ENCODE measurements at places on chromosomes 11 and 22.

DNA sequence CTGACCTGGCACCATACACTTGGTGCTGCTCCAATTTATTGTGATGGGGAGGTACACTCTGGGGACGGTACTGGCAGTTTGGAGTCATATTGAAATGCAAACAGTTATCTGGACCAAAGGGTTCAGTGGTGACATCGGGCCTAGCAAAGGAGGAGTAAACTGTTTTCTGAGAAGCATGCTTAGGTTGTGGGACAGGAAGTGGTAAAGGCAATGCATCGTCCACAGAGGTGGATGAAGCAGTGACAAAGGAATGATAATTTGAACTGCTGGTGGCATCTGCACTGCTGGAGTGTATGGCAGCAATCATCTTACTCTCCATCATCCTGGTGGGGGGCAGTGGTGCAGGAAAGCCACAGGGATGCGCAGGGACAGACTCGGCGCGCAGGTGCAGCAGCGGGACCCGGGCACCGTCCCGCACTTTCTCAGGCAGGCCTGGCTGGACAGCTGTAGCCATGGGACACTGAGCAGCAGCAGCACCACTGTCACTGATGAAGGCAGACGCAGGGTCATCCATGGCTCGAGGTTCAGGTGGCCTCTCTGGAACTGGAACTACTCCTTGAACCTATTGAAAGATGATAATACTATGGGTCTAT, 28.0 kb upstream of the TP53AIP1 start:
- DNase-seq: no peak

- no peak for DNase-seq
These were observed 37.5 kb downstream of the DEUP1 start for GRCh38 chr11:93368022-93368421.

DNA sequence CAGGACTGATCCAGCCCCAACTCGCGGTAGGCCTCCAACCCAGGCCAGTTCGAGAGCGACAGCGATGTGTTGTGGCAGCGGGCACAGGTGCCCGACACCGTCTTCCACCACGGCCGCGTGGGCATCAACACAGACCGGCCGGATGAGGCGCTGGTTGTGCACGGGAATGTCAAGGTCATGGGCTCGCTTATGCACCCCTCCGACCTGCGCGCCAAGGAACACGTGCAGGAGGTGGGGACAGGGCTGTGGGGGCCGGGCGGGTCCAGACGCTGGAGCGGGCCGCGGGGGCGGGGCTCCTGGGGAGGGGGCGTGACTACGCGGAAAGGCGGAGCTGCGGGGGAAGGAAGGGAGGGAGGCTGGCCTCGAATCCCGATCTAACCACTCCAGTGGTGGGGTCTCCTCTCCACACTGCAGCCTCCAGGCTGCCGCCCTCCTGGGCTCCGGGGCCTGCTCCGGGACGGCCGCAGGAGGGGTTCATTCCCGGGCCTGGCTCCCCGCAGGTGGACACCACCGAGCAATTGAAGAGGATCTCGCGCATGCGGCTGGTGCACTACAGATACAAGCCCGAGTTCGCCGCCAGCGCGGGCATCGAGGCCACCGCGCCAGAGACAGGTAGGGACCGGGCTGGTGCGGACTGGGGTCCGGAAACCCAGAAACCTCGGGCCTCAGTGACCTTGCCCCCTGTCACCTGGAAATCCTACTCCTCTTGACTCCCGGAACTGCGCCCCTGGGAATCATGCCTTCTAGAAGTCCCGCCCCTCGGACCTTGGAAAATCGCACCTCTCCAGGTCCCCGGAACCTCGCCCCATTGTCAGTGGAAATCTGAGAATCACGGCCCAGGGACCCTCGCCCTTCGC, 14.9 kb downstream of the TMEM258 start:
- DNase-seq: peak; percentile 48

DNA sequence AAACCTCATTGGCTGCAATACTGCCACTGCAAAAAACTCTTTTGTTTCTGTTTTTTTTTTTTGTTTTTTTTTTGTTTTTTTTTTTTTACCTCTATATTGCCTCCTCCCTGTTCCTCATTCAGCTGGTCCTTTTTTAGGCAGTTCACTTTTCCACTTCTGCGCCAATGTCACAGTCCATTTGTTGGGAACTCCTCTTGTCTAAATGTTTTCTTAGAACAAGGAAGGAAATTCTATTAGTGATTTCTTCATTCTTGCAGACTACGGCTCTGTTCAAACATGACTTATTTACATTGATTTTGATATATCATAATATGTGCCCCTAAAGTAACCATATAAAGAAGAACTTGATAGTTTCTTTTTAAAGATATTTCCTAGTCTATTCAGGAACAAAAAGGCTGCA, 2.9 kb downstream of the FAM118B start:
- DNase-seq: no peak

DNA sequence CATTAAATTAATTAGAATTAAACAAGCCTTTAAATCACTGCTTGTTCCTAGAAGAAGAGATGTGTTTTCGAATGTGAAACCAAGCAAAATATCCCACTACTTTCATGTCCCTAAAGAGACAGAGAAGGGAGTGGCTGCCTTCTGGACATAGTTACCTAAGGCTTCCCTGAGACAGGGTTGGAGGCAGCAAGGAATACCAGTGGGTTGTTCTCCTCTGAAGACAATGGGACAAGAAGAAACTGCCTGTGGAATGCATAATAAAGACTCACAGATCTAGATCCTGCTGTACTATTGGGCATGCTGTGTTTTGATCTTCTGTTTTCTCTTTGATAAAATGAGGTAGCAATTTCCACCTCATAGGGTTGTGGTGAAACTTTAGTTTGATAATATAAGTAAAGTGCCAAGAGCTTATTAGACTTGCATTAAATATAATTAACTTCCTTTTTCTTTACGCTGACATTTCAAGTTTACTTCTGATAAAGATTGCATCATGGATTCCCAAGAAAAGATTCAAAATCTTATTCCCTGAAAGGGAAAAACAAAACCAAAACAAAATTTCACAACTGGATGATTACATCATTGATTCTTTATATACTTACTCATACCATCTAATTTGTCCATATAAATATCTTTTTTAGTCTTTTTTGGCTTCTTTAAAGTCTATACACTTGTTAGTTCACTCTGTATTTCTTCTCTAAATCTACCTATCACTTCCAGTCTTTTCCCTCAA, 621.3 kb downstream of the ETS1 start:
- DNase-seq: no peak

GRCh38 chr11:94336033-94336432, 31.7 kb downstream of the IZUMO1R start:
- no peak for DNase-seq

DNA sequence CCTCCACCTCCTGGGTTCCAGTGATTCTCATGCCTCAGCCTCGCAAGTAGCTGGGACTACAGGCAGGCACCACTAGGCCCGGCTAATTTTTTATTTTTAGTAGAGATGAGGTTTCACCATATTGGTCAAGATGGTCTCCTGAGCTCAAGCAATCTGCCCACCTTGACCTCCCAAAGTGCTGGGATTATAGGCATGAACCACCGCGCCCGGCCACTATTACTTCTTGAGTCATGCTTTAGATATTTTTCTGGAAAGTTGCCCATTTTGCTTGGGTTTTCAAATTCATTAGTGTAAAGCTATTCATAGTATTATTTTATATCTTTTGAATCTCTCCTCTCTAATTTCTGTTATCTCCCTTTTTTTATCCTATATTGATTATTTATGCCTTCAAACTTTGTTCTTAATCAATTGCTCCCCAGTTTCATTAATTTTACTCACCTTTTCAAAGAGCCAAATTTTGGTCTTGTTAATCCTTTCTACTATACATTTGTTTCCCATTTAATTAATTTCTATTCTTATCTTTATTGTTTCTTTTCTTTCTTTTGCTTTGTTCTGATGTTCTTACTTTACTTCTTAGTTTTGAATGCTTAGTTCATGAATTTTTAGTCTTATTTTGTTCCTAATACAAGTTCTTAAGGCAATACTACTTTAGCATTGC, 10.3 kb upstream of the RAC2 start:
- DNase-seq: peak; percentile 31

DNA sequence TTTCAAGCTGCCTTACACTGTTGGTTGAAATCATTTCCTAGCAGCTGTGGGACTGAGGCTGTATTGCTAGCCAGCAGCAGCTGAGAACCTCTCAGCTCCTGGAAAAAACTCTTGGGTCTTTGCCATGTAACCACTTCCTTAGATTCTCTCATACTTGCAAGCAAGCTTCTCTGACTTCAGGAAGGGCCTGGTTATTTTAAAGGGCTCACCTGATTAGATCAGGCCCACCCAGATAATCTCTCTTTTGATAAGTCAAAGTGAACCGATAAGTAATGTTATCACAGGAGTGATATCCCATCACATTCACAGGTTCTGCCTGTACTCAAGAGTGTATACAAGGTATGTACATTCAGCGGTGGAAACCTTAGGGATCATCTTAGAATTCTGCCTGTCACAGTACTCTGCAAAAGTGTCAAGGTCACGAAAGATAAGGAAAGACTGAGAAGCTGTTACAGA, 7.4 kb upstream of the CLPB start:
- DNase-seq: no peak

GRCh38 chr22:45166932-45167331, 3.2 kb downstream of the NUP50 start:
- DNase-seq: no peak

- no peak for DNase-seq
These were observed 851.1 kb upstream of the FAT3 start for GRCh38 chr11:91373497-91373896.

- DNase-seq: no peak
These were observed 36.4 kb downstream of the DKK3 start for GRCh38 chr11:11971906-11972547.

- no peak for DNase-seq
These were observed 219.9 kb downstream of the CASP12 start for GRCh38 chr11:104678408-104678807.

DNA sequence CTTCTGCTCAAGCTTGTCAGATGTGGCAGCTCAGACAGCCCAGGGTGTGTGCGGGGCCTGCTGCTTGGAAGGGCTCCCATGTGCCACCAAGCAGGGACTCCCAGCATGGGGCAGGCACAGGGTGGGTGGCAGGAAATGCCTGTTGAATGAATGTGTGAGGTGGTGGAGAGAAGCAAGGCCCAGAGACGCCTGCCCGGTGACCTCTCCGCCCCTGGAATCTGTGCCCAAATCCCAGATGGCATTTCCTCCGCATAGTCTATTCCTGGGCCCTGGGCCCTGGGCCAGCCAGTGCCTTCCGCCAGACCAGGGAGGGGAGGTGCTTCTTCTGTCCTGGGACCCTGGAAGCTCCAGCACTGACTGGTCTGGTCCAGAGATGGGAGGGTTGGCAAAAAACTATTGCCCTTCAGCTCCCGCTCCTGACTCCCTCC, 3.7 kb downstream of the CST6 start:
- DNase-seq: no peak

- DNase-seq: no peak
These were observed 65.9 kb upstream of the HMGXB4 start for GRCh38 chr22:35191412-35191811.

- peak; percentile 62 for DNase-seq
These were observed 63.8 kb upstream of the WNT7B start for GRCh38 chr22:46040471-46041465.

DNA sequence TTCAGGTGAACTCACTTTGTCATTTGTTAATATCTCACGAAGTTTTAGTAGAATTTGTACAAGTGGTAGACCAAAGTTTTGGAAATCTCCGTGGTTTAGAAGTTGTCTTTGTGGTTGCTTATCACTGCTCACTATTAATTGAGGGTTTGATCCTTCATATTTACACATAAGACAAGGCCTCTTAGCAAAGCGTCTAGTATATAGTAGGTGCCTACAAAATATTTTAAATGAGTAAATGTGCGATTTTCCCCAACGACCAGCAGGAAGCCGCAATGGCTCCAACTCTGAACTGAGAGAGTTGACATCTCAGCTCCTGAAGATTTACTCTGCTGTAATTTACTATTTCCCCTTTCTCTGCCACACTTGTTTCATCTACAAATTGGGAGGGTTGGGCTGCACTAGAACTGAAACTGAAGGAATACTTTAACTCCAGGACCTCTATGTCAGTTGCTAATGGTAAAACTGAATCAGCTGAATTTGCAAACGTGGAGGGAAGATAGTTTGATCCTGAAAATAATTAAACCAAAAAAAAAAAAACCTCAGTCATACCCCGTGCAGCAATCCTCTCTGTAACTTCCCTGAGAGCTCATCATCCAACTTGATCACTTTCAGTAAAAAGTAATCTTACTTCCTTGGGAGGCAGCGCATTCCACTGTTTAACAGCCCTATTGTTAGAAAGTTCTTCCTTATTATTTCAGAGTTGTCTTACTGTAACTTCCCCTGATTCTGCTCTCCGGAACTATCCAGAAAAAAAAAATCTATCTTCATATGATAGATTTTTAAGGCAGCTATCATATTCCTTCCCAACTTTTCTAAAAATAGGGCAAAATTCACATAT, 1.3 kb upstream of the SBF2 start:
- no peak for DNase-seq

DNA sequence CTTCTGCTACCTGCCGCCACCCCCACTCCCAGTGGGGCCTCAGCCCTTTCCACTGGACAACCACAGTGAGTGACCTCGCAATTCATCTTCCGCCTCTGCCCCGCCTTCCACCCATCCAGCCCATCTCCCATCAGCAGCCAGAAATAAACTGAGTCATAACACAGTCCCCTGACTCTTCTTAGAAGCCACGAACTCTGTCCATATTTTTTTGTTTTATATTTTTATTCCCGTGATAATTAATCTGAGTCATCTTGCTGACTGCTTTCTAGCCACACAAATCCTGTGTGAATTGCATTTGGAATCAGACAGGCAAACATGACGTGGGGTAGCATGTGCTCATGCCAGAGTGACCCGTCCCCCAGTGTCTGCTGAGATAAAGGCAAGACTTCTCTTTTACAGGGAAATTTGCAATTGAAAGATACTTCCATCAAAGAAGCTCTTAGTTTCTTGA, 7.0 kb downstream of the FADD start:
- peak; percentile 76 for DNase-seq

DNA sequence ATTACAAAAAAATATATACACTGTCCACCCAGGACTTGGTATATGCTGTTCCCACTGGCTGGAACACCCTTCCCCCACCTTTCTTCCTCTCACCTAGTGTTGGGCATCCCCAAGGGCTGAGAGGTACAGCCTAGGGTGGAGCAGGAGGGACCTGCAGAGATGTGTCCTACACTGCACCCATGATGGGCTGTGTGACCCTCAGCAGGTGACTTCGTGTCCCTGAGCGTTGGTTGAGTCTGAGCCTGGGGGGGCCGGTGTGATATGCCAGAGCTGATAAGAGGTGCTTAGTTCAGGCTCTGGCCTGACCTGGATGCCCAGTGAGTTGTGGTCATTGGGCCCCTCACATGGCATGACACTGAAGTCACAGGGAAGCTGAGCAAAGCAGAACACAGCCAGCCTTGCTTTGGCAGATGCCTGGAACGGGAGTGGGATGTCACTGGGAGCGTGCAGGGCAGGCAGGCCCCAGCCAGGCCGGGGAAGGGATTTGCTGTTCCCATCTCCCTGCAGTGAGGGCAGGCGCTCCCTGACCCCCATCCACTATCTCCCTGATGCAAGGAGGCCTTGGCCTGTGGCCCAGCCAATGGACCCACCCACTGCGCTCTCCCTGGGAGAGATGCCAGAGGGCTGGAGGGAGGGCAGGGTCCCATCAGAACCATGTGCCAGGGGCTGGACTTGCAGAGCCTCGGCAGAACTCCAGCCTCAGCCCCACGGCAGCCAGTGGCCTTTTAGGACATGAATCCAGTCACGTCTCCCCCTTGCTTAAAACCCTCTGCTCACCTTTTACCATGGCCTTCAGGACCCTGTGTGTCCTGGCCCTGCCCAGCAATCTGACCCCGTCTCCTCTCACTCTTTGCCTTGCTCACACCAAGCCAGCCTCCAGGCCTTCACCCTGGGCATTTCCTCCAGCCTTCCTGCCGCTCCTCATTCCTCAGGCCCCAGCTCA, 138.9 kb downstream of the MN1 start:
- DNase-seq: peak; percentile 42
